Natural killer cell treated with Interleukin-12 subunit alpha and Interleukin-12 subunit beta and Interleukin-15 and Interleukin-18, amount 100 ng/mL, for 72 hours (primary cell): ENCODE measurements at places on chromosomes 1 and 21. TPM values are rescaled to one million over a fixed set of nuclear protein-coding genes. Genes with fewer than 3 reads are reported as not detected.
A peak's percentile ranks its signal among the peaks of the same experiment; 100 is the strongest.

Gene CD1E
- total RNA-seq: not detected

Gene ZYG11B
- total RNA-seq: 5.8 TPM

GRCh38 chr1:24319312-24319863 lies at the start of gene GRHL3:
Gene GRHL3 (plus strand): TSS chr1:24319357. CDS start chr1:24319552, 195 bp downstream.
- peaks cover 34% of the 10 kb centered on the region for H3K4me1 ChIP-seq
- peak within 1 kb of the TSS; percentile 45 for H3K27ac ChIP-seq
- H3K4me3 ChIP-seq: peak within 1 kb of the TSS; percentile 30

- no peak for DNase-seq
- peaks cover 31% of the 10 kb centered on the region for H3K4me1 ChIP-seq
- H3K27me3 ChIP-seq: peaks cover 20% of the 10 kb centered on the region
- H3K27ac ChIP-seq: peak overlapping the region; percentile 95
- H3K36me3 ChIP-seq: peaks cover 14% of the 10 kb centered on the region
- peak overlapping the region; percentile 99 for H3K4me3 ChIP-seq
These were observed 428 bp upstream of the ZNF678 start for GRCh38 chr1:227562933-227563323.

GRCh38 chr1:55131218-55131617 lies 83.9 kb downstream of the USP24 start:
- H3K27ac ChIP-seq: peak overlapping the region; percentile 89
- no peak for DNase-seq
- peaks cover 32% of the 10 kb centered on the region for H3K36me3 ChIP-seq
- H3K27me3 ChIP-seq: no peaks in the 10 kb centered on the region
- H3K4me3 ChIP-seq: no peak overlapping the region
- H3K4me1 ChIP-seq: peaks cover 24% of the 10 kb centered on the region

- no peak overlapping the region for H3K4me3 ChIP-seq
- peaks cover 6% of the 10 kb centered on the region for H3K27me3 ChIP-seq
- H3K36me3 ChIP-seq: no peaks in the 10 kb centered on the region
- DNase-seq: no peak
- H3K27ac ChIP-seq: no peak overlapping the region
These were observed 120.6 kb downstream of the CRYAA start for GRCh38 chr21:43289442-43289841.

DNA sequence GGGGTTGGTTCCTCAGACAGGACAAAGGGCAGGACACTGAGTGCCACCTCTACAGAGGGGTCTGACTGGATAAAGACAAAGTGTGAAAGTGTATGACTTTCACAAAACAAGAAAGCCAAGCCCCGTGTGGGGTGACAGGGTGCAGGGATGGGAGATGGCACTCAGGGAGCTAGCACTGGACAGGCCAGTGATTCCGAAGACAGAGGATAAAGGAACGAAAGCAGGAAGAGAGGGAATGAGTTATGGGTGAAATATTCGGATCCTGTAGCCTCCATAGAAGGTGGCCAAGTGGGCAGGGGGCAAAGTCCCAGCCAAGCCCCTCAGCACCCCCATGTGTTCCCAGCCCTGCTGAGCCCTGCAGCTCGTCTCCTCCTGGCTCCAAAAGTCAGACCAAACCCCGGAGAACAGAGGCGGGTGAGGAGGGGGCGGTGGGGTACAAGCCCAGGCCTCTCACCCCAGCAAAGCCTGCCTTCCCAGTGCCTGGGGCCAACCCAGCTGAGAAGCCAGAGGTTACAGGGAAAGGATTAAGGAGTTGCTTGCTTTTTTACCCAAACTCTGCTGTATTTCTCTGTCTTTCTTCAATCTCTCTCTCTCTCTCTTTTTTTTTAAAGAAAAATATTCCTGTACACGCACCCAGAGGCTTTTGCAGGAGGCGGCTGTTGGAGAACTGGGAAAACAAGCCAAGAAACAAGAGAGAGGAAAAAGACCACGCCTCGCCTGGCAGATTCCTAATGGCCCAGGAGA lies 14.0 kb upstream of the WASF2 start:
- H3K4me1 ChIP-seq: peaks cover 2% of the 10 kb centered on the region
- no peak overlapping the region for H3K27ac ChIP-seq
- no peaks in the 10 kb centered on the region for H3K36me3 ChIP-seq
- DNase-seq: no peak
- H3K4me3 ChIP-seq: no peak overlapping the region
- H3K27me3 ChIP-seq: no peaks in the 10 kb centered on the region

DNA sequence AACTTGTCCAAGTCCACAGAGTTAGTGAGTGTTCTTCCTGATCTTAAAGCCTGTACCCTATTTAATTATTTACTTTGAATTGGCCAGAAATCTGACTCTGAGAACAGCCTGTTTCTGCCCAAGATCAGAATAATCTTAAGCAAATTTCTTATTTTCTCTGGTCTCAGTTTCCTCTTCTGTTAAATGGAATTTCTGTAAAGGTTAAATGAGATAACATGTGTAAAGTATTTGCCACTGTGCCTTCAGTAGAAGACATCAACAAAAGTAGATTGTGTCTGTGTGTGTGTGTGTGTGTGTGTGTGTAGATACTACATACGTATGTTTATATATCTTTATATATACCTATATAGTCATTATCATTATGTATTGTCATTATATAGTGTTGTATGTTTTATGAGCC lies 124.2 kb upstream of the FGGY start:
- H3K36me3 ChIP-seq: peaks cover 6% of the 10 kb centered on the region
- no peaks in the 10 kb centered on the region for H3K4me1 ChIP-seq
- DNase-seq: no peak
- no peak overlapping the region for H3K4me3 ChIP-seq

DNA sequence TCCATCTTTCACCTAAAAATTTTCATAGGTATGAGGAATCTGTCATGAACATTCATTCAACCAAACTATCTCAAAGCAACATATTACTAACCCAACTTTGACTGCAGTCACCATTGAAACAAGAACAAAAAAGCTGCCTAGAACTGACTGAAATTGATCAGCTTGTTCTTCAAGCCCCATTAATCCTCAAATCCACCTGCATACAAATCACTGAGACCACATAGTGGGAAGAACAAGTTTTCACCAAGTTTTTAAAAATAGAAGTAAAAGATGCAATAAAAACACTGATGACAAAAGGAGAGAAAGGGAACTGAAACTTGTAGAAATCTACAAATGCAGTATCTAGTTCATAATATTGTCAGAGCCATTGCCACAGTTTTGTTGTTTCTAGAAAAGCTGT lies 6.1 kb downstream of the SORT1 start:
- peaks cover 11% of the 10 kb centered on the region for H3K4me1 ChIP-seq
- H3K36me3 ChIP-seq: no peaks in the 10 kb centered on the region
- H3K4me3 ChIP-seq: no peak overlapping the region
- peaks cover 35% of the 10 kb centered on the region for H3K27me3 ChIP-seq
- H3K27ac ChIP-seq: no peak overlapping the region

GRCh38 chr1:77487631-77488030 lies 194.8 kb downstream of the ZZZ3 start:
- H3K4me3 ChIP-seq: no peak overlapping the region
- no peak overlapping the region for H3K27ac ChIP-seq
- no peaks in the 10 kb centered on the region for H3K36me3 ChIP-seq
- no peaks in the 10 kb centered on the region for H3K27me3 ChIP-seq
- no peak for DNase-seq
